CD4-positive, alpha-beta T cell treated with Interleukin-2 at 100 ng/mL for 4 hours (primary cell): ENCODE measurements at places on chromosomes 16 and 17.

DNA sequence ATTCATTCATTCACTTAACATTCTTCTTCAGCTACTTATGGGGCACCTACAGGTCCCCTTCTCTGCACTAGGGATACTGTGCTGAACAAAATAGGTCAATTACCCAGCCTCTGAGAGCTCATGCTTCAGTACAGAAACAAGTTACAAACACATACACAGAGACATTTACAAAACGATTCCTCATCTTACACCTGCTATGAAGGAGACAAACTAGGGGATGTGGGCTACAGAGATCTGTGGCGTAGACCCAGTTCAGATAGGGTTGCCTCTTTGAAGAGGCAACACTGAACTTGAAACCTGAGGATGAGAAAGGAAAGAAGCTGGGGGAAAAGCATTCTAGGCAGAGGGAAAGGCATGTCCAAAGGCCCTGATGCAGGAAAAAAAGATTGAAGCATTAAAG, 5.2 kb downstream of the IL21R start:
- DNase-seq = peak; percentile 20

DNA sequence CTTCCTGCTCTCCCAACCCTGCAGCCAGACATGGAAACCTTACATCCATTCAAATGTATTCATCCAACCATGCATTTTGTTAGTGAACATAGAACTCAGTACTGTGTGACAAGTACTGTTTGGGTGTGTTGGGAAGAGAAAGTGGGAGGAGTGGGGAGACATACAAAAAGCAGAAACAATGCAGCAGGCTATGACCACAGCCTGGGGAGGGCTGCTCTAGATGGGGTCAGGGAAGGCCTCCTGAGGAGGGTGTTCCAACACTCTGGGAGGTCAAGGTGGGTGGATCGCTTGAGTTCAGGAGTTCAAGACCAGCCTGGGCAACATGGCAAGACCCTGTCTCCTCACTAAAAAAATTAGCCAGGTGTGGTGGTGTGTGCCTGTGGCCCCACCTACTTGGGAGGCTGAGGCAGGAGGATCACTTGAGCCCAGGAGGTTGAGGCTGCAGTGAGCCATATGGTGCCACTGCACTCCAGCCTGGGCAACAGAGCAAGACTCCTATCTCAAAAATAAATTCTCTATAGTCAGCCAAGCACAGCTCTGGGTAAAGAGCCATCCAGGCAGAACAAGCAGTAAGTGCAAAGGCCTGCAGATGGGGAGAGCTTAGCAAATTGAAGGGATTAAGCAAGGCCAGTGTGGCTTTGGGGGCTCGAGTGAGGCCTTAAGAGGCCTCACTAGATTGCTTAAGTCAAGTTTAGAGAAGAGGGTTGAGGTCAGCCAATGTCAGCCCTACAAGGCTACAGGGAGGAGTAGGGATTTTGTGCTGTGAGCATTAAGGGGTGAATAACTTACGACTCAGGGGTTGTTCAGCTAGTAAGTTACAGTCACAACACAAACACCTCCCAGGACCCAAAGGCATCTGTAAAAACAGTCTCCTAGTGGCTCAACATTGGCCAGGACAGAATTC, 5.5 kb downstream of the SLC13A2 start:
- DNase-seq = no peak

GRCh38 chr16:74743045-74743667, 31.5 kb downstream of the FA2H start:
- no peak for DNase-seq

DNA sequence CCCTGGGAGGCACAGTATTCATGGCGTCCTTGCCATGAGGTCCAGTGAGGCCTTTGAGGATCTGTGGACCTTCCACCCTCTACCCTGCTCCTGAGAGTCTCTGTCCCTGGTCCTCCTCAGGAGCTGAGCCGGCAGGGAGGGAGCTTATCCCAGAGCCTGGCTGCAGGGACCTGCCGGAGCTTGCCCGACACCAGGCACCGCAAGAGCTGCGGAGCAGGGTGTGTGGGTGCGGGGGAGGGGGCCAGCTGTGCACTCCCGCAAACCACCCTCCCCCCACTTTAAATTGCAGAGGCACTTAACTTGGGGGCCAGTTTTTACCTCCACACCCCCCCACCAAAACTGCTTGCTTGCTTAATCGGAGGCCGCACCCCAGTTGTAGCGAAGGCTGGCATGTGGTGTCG, 609 bp upstream of the ZNF750 start:
- DNase-seq = no peak

GRCh38 chr16:23206986-23207385, 24.4 kb downstream of the SCNN1G start:
- no peak for DNase-seq

GRCh38 chr16:49641250-49641649, 214.7 kb downstream of the ZNF423 start:
- no peak for DNase-seq

- no peak for DNase-seq
Observed at GRCh38 chr16:54927125-54928015, 3.3 kb upstream of the IRX5 start.

DNA sequence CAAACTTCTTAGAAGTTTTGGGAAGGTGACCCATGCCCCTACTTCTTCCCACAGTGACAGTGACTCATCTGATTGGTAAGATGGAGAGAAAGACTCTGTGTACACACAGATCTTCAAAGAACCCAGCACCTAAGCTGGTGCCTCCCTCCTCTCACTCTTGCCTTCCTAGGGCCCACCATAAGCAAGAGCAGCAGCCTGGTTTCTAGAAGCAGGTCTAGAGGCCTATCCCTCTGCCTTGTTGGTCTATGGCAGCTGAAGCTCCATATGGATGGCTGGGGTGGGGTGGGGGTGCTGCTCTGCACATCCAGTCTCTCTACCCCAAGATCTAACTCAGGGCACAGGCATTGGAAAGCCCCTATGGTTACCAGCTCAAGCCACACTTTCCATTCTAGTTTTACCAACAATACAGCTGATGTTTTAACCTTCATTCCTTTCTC, 47.5 kb downstream of the STAT3 start:
- DNase-seq = peak; percentile 45

GRCh38 chr16:73197598-73197997, 149.7 kb upstream of the ZFHX3 start:
- no peak for DNase-seq

- DNase-seq = no peak
Observed at GRCh38 chr16:16014329-16015224, 65.2 kb downstream of the ABCC1 start.

DNA sequence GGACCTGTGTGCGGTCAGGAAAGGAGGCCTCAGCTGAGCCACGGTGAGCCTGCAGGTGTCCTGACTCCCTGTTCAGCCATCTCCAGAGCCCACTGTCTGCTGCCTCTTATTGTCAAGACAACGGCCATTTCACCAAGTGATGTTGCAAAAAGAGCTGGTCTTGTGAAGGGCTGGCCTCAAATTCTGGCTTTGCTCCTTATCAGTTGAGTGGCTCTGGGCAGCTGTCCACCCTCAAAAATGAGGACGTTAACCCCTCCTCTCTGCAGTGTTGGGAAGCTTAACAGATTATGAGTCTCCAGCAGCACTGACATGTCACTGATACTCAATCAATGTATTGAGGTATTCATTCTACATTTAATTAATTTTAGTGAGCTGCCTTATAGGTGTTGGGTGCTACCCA, 171.1 kb upstream of the TOX3 start:
- DNase-seq = no peak

DNA sequence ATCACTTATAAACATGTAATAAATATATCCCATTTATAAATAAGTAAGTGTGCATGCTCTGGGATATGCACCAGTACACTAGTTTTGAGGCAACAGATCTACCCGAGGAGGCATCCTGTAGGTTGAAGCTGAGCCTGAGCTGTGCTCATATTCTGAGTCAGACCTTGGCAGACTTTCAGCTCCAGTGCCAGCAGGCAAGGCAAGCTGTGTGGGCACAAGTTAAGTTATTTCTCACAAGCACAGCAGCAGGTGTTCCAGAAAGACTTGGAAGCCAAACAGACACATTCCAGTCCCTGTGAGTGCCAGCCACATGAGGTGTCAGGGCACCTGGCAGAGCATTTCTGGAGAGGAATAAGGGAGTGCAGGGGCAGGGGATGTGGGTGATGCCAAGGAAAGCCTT, 1.3 kb upstream of the CLEC19A start:
- DNase-seq = no peak

DNA sequence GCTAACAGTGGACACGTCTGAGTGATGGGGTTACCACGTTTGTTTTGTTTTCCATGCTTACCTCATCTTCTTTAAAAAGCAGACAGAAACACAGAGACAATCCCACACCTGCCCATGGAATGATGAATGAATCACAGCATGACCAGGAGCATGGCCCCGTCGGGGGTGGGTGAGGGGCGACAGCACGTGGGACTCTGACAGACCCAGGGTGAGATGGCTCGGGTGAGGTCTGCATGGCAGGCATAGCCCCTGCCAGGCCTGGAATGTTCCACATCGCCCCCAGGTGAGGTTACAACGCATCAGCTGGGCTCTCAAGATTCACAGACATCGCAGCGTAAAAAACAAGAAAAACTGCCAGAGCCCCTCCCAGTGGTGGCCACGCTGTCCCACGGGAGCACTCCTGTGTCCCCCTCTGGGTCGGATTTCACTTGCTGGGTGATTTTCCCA, 18.1 kb downstream of the SLC7A5 start:
- DNase-seq = no peak

GRCh38 chr16:86925067-86925791, 346.9 kb downstream of the FOXL1 start:
- DNase-seq = no peak

GRCh38 chr17:292531-293382, 59.9 kb downstream of the RPH3AL start:
- DNase-seq = no peak

DNA sequence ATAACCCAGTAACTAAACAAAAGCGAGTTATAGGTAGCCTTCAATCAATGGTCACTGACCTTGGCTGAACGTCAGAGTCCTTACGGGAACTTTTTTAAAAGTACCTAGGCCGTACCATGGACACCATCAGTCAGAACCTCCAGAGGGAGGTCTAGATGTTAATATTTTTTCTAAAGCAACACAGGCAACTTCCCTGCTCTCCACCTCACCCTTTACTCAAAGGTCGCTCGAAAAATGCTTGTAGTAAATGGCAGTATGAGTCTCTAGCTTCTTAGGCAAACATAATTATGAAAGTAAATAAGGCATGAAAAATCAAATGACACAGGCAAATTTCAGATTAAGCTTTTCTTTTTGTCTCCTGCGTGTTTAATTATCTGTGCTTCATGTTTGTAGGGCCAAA, 82.1 kb downstream of the SLC39A11 start:
- no peak for DNase-seq

- DNase-seq = no peak
Observed at GRCh38 chr17:40850293-40850972, 16.6 kb downstream of the KRT12 start.

- DNase-seq = no peak
Observed at GRCh38 chr16:79156761-79157160, 443.8 kb downstream of the MAF start.

DNA sequence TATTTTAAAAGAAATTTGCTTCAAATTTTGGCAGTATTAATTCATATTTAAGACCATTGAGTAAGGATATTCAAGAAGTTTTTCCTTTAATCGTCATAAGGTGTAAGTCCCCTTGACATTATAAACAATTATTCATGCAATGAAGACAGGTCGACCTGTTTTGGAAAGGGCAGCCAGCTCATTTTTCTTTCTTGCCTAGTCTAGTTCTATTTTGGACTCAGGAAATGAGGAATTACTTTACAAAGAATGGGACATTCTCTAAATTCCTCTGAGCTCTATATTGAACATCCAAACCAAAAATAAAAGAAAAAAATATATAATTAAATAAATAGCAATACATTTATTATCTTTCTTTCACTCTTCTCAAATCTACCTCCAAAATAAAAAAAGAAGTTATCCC, 595.6 kb upstream of the KIF2B start:
- DNase-seq = no peak

- DNase-seq = peak; percentile 13
Observed at GRCh38 chr17:82734987-82735866, at the start of gene FN3K. Gene FN3K (plus strand): TSS chr17:82735615. CDS start chr17:82735637, 22 bp downstream.

DNA sequence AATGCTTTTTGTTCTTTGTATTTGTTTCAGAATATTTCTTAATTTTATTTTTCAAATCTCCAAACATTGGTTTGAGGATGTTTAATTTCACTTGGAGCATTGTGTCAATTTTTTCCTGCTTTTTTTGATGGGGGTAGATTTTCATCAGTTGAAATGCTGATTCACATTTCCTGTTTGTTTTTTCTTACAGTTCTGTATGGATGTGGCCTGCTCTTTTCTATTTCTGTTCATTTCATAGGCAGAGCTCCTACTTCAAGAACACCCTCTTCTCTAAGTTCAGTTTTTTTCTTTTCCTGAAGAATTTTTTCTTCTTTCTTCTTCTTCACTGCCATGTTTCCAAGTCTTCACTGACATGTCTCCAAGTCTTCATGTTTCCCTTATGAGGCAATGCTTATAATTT, 8.8 kb downstream of the MBTD1 start:
- no peak for DNase-seq

- no peak for DNase-seq
Observed at GRCh38 chr17:64683796-64684195, 21.7 kb upstream of the SMURF2 start.

- no peak for DNase-seq
Observed at GRCh38 chr17:66446419-66446818, 144.0 kb downstream of the PRKCA start.

DNA sequence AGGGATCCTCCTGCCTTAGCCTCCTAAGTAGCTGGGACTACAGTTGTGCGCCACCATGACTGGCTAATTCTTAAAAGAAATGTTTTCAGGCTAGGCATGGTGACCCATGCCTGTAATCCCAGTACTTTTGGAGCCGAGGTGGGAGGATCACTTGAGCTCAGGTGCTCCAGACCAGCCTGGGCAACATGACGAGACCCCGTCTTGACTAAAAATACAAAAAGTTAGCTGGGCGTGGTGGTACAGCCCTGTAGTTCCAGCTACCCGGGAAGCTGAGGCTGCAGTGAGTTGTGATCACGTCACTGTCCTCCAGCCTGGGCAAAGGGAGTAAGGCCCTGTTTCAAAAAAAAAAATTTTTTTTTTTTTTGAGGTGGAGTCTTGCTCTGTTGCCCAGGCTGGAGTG, 173.1 kb downstream of the SEC14L1 start:
- no peak for DNase-seq

GRCh38 chr17:55527540-55528118, 16.4 kb upstream of the SMIM36 start:
- no peak for DNase-seq

GRCh38 chr16:53053967-53054669, 673 bp upstream of the CHD9 start:
- no peak for DNase-seq

- DNase-seq = no peak
Observed at GRCh38 chr17:34711646-34712045, 132.3 kb downstream of the TMEM132E start.

DNA sequence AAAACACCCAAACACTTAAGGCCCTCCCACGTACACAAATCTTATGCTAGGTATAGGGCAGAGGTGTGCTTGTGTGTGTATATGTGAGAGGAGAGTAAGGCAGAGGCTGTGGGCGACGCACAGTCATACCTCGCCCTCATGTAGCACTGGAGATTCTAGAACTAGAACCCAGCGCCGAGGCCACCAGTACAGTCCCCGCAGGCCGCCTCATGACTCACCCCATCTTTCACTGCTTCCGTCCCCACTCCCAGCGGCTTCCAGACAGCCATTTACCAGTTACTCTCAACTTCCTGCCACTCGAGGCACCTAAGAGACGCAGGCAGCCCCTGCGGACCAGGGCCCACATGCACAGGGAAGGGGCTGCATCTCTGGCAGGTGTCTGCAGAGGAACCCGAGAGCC, 23.2 kb upstream of the CYTH1 start:
- DNase-seq = peak; percentile 84

GRCh38 chr16:89417352-89417751, 73.0 kb downstream of the ANKRD11 start:
- no peak for DNase-seq

GRCh38 chr16:2095315-2095853, 40.3 kb downstream of the PKD1 start:
- DNase-seq = no peak

- DNase-seq = no peak
Observed at GRCh38 chr17:74893936-74894671, 671 bp upstream of the FADS6 start.
